Activated CD4-positive, alpha-beta T cell treated with anti-CD3 and anti-CD28 coated beads for 36 hours (primary cell): ENCODE measurements at places on chromosomes 5 and 9. TPM values are rescaled to one million over a fixed set of nuclear protein-coding genes. Genes with fewer than 3 reads are reported as not detected.

The AGXT2 gene
- not detected for total RNA-seq

The NRARP gene
- 2.1 TPM for total RNA-seq

The PCDHGA7 gene
- not detected for total RNA-seq

The CCL28 gene
- 18.0 TPM for total RNA-seq

The SLC36A2 gene
- total RNA-seq: not detected

- peaks cover 38% of the 10 kb centered on the region for H3K4me1 ChIP-seq
- peak; percentile 70 for DNase-seq
- H3K27me3 ChIP-seq: no peaks in the 10 kb centered on the region
- H3K4me3 ChIP-seq: peak overlapping the region; percentile 77
- H3K27ac ChIP-seq: peak overlapping the region; percentile 87
- H3K36me3 ChIP-seq: no peaks in the 10 kb centered on the region
Observed at GRCh38 chr9:35618854-35619799, 914 bp upstream of the CD72 start.

DNA sequence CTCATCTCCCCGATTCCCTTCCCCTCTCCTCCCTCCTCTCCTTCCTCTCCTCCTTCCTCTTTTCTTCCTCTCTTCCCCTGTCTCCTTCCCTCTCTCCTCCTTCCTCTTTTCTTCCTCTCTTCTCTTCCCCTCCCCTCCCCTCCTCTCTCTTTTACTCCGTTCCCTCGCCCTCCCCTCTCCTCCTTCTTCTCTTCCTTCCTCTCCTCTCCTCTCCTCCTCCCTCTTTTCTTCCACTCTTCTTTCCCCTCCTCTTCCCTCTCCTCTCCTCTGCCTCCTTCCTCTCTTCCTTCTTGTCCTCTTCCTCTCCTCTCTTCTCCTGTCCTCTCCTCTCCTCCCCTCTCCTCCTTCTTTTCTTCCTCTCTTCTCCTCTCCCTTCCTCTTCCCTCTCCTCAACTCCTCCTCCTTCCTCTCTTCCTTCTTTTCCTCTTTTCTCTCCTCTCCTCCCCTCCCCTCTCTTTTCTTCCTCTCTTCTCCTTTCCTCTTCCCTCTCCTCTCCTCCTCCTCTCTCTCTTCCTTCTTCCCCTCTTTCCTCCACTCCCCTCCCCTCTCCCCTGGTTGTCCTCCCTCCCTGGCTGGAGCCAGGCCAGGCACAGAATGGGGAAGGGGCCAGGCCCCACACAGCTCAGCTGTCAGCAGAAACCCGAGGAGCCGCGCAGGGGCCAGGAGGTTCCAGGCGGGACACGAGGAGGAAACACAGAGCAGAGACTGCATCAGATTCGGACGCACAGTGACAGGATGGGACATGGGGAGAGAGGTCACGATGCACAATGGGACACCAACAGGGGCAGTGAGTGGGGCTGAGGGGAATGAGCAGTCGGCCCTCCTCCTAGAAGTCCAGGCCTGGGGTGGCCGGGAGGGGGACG, 48.0 kb downstream of the CAMK2A start:
- no peak overlapping the region for H3K4me3 ChIP-seq
- DNase-seq: no peak
- H3K36me3 ChIP-seq: no peaks in the 10 kb centered on the region
- no peak overlapping the region for H3K27ac ChIP-seq
- H3K27me3 ChIP-seq: no peaks in the 10 kb centered on the region

GRCh38 chr5:12851761-12852160, 947.5 kb upstream of the CTNND2 start:
- no peak overlapping the region for H3K4me3 ChIP-seq
- no peaks in the 10 kb centered on the region for H3K4me1 ChIP-seq

GRCh38 chr9:133576875-133577736, 32.1 kb downstream of the FAM163B start:
- peaks cover 23% of the 10 kb centered on the region for H3K27me3 ChIP-seq
- peaks cover 7% of the 10 kb centered on the region for H3K4me1 ChIP-seq

GRCh38 chr9:107862881-107863280, 373.3 kb upstream of the KLF4 start:
- no peak overlapping the region for H3K4me3 ChIP-seq
- no peak overlapping the region for H3K27ac ChIP-seq
- no peaks in the 10 kb centered on the region for H3K27me3 ChIP-seq
- H3K36me3 ChIP-seq: no peaks in the 10 kb centered on the region
- H3K4me1 ChIP-seq: no peaks in the 10 kb centered on the region

DNA sequence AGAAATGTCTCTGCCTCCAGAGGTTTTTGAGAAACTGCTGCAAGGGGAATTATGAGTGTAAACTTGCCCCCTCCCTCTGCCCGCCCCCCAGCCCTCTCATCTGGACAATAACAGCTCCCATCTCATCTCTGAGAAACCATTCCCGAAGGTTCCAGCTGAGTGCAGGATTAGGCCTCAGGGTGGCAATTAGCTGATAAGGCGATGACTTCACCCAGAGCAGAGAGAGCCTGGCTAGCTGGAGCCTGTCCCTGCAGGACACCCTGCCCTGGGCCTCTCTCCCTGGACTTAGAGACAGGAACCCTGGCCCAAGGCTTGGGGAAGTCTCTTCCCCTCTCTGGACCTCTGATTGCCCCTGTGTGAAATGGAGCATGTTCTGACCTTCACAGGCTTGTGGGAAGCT, 45.7 kb upstream of the HAND1 start:
- no peaks in the 10 kb centered on the region for H3K36me3 ChIP-seq
- H3K27ac ChIP-seq: no peak overlapping the region
- no peak for DNase-seq
- H3K27me3 ChIP-seq: peaks cover 46% of the 10 kb centered on the region
- no peak overlapping the region for H3K4me3 ChIP-seq
- no peaks in the 10 kb centered on the region for H3K4me1 ChIP-seq

DNA sequence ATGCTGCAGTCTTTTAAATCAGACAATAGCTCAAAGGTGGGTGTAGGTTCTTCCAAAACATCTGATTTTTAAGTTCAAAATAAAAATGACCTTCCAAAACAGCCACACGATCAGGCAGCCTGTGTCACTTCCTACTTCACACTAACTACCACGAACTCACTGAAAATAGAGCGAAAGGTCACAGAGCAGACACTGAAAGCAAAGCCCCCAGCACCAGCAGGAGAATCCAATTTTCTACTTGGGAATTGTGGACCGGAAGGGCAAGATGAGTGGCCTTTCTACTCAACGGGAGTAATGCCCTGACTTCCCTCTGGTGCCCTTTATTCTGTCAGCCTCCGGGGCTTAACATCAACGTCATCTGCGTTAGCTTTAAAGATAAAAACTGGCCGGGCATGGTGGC, 107.8 kb upstream of the FAM120A start:
- H3K27ac ChIP-seq: no peak overlapping the region
- H3K4me3 ChIP-seq: no peak overlapping the region
- peaks cover 22% of the 10 kb centered on the region for H3K27me3 ChIP-seq
- peaks cover 3% of the 10 kb centered on the region for H3K4me1 ChIP-seq

DNA sequence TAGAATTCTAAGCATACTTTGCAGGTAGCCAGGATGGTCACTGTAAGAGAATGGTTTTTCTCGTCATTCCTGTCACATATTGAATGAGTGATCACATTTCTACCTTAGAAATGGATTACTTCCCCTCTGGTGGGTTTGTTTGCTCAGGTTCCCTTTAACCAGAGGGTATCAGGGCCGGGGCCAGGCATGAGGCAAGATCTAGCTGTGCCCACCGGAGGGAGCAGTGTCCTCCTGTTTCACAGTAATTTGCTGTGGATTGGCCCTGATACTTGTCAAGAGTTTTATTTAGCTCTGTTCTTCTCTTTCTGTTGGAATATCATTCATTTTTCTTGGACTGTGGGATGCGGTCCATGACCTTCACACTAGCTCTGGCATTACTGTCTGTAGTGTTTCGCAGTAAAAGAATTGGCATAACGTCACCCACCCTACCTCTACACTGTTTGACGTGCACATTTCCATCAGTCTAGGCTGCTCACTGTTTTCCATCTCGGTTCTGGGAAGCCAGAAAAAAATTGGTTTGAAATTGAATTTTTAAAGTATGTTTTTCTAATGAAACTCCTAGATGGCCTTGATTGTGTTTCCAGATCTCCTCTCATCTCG, 42.4 kb upstream of the ZBED3 start:
- H3K36me3 ChIP-seq: no peaks in the 10 kb centered on the region
- no peaks in the 10 kb centered on the region for H3K27me3 ChIP-seq

DNA sequence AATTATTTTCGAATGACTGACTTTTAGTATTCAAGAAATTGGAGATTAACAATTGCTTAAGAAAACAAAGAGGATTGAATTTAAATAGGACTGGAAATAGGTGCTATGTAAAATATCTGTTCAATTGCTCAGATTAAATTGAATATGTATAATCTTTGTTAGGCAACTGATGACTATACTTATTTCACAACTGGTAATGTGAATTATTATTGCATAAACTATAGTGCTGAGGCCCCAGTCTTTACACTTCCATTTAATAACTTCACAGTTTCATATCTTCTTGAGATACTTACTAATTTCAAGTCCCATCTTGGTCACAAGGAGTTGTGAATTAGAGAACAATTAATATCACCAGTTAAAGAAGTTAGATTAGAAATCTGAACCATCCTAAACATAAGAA, 16.7 kb downstream of the CEP78 start:
- H3K27ac ChIP-seq: no peak overlapping the region
- no peaks in the 10 kb centered on the region for H3K27me3 ChIP-seq
- H3K36me3 ChIP-seq: peaks cover 20% of the 10 kb centered on the region
- no peaks in the 10 kb centered on the region for H3K4me1 ChIP-seq

DNA sequence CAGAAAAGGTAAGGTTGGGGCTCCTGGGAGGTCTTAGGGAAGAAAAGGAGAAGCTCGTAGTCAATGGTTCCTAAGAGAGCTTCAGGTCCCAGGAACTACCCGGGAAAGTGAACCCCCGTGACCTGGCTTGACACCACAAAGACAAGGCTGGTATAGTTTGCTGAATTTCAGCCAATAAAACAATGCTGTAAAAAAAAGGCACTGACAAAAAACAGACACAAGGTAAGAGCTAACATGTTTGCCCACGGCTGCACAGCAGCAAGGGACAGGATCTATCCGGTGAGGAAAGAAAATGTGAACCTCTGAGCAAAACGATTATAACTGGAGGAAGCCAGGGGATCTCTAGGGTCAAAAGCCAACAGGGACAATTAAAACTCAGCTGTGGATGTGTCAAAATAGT, 17.1 kb downstream of the SLIT3 start:
- DNase-seq: no peak
- no peak overlapping the region for H3K27ac ChIP-seq
- H3K27me3 ChIP-seq: no peaks in the 10 kb centered on the region
- no peak overlapping the region for H3K4me3 ChIP-seq

- no peak overlapping the region for H3K27ac ChIP-seq
- H3K4me1 ChIP-seq: no peaks in the 10 kb centered on the region
Observed at GRCh38 chr5:78835176-78835575, 149.9 kb downstream of the ARSB start.

DNA sequence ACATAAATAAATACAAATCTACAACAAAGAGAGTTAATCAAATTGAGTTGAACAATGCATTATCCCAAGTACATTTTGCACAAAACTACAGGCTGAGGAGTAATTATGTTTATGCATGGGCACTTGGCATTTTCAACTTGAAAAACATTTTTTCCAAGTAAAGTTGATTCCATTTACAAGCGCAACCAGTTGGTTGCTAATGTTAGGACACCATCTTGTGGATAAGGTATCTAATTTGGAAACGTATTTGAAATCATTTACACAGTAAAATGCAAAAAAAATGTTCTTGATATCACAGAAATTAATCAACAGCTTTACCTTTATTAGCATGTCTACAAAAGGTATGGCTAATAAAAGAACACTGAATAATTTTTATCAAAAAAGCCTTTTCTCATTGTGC, 18.8 kb downstream of the FTMT start:
- H3K4me3 ChIP-seq: no peak overlapping the region
- H3K27ac ChIP-seq: no peak overlapping the region
- H3K36me3 ChIP-seq: no peaks in the 10 kb centered on the region
- H3K4me1 ChIP-seq: no peaks in the 10 kb centered on the region
- H3K27me3 ChIP-seq: peaks cover 6% of the 10 kb centered on the region

- DNase-seq: no peak
- H3K36me3 ChIP-seq: no peaks in the 10 kb centered on the region
- peaks cover 26% of the 10 kb centered on the region for H3K27me3 ChIP-seq
- no peak overlapping the region for H3K27ac ChIP-seq
Observed at GRCh38 chr5:38479315-38479904, 77.0 kb downstream of the LIFR start.

DNA sequence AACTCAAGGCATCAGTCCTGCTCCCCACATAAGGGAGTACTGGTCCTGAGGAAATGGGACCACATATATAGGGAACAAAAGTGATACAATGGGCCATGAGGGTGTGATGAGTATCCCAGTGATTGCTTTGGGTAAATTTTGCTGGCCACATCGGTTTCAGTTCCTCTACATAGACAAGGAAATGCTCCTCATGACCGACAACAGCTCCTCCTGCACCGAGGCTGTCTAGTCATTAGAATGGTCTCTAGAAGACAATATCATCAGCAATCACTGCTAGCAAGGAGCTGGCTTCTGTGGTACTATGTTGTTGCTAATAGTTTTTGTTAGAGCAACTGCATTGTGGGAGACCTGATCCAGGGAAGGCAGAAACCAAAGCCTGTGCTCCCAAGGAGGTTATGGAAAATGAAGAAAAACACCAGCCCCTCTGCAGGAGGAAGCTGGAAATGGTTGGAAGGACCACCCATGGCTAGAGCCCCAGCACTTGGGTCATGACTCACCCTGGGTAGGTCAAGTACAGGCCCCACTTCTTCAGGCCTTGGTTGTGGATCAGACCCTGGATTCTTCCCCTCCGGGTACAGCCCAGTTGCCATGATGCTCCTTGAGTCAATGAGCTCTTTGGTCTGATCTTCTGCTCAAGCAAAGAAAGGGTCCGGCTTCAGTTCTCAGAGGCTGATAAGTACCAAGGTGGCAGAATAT, 3.4 kb upstream of the CTSL start:
- no peaks in the 10 kb centered on the region for H3K36me3 ChIP-seq
- peaks cover 3% of the 10 kb centered on the region for H3K27me3 ChIP-seq
- peaks cover 13% of the 10 kb centered on the region for H3K4me1 ChIP-seq
- H3K27ac ChIP-seq: no peak overlapping the region

GRCh38 chr5:149060325-149060724, 2.5 kb downstream of the SH3TC2 start:
- no peaks in the 10 kb centered on the region for H3K36me3 ChIP-seq
- no peaks in the 10 kb centered on the region for H3K4me1 ChIP-seq
- peaks cover 7% of the 10 kb centered on the region for H3K27me3 ChIP-seq
- H3K4me3 ChIP-seq: no peak overlapping the region
- no peak for DNase-seq
- H3K27ac ChIP-seq: no peak overlapping the region

- no peak overlapping the region for H3K4me3 ChIP-seq
- DNase-seq: no peak
- H3K4me1 ChIP-seq: no peaks in the 10 kb centered on the region
Observed at GRCh38 chr9:99356512-99356971, 134.5 kb downstream of the SEC61B start.

- no peaks in the 10 kb centered on the region for H3K4me1 ChIP-seq
- H3K27ac ChIP-seq: no peak overlapping the region
- H3K4me3 ChIP-seq: no peak overlapping the region
- H3K36me3 ChIP-seq: peaks cover 1% of the 10 kb centered on the region
- DNase-seq: no peak
Observed at GRCh38 chr5:115579747-115580173, 22.5 kb downstream of the TICAM2 start.

DNA sequence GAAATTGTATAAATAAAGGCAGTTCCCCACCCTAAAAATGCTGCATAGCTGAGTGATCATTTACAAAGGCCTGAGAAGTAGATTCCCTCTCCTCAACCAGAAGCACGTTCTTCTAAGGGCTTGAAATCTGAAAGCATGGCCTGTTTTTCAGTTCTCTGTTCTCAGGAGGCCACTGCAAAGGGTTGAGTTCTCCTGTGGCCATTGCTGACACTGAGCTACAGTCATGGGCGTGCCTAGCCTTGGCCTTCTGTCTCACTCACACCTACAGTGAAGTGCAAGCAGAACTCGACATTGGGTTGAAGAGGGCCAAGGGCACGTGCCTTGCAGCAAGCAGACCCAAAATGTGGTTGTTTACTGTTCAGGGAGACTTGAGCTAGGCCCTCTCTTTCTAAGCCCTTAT, 276.6 kb upstream of the VLDLR start:
- DNase-seq: no peak
- H3K36me3 ChIP-seq: no peaks in the 10 kb centered on the region
- H3K27ac ChIP-seq: no peak overlapping the region
- H3K27me3 ChIP-seq: peaks cover 5% of the 10 kb centered on the region
- H3K4me3 ChIP-seq: no peak overlapping the region
